ENCODE measurements at places on chromosomes 5 and 9.

- no peak for DNase-seq
Measured at GRCh38 chr9:93427655-93428379, 23.7 kb upstream of the FAM120A start.

DNA sequence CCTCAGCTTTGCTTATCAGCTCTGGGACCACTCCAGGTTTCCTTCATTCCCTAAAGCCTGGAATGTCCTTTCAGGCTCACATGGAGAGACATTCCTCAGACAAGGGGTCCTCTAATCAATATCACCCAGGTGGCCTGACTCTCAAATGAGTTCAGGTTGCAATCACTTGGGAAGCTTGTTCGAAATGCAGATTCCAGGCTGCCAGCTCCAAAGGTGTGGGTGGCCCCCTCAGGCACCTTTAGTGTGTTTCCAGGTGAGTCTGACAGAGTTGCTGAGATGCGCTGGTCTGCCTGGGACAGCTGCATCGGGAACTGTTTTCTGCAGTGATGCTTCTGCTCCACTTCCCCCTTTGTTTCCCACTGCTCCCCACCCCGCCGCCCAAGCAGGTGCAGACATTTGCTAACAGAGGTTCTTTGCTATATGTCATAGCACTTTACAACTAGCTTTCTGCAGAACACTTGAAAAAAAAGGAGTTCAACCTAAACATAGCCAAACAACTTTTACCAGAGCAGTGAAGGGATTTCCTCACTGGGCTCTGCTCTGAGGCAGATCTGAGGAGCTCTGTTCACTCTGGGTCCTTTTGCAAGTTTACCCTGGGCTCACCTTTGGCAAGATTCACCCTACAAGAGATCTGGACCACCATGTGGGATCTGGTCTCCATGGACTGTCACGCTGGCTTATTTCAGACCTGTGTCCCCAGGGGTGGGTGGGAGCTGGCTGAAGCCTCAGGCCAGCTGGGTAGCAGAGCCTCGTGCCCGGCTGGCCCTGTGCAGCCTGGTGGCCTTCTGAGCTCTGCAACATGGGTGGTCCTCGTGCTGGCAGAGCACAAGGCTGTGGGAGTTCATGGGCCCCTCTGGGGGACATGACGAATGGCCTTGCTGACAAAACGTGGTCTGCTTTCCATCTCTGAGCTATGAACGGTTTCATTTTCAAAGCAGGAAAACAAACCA lies 539.6 kb downstream of the CCDC171 start:
- no peak for DNase-seq

- no peak for DNase-seq
Measured at GRCh38 chr9:92974761-92975755, 27.7 kb downstream of the FGD3 start.

DNA sequence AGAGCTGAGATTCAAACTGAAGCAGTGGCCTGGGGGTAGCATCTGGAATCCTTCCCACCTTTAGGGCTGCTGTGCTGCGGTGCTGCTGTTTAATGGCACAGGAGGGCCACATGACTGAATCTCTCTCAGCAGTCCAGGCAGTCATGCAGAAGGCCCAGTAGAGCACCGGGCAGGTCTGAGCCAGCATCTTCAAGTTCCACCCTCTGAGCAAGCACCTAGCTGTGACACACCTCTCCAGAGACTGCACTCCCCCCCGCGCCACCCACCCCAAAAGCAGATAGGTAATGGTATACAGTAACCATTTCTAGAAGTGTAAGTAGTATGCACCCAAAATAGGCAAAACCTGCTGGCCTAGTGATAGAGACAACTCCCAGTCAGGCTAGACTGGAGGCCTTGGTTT lies 8.2 kb downstream of the IL4 start:
- DNase-seq: no peak

DNA sequence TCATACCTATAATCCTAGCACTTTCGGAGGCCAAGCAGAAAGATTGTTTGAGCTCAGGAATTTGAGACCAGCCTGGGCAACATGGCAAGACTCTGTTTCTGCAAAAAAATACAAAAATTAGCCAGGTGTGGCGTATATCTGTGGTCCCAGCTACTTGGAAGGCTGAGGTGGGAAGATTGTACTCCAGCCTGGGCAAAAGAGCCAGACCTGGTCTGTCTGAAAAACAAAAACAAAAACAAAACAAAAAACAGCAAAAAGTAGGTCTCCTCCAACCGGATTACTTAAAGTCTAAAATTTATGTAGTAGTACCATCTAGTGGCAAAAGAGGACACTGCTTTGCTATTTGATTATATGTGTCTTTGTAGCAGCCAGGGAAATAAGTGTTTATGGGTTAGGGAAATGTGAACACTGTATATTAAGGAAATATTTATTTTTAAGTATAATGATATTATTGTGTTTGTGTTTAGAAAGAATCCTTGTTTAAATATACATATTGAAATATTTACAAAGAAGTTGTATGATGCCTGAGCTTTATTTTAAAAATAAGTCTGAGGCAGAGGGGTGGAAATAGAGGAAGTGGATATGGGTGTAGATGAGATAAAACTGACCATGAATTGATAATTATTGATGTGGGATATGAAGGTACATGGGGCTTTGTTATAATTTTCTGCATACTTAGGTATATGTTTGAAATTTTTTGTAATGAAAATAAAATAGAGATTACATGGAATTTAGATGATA lies 20.0 kb downstream of the APC start:
- no peak for DNase-seq

DNA sequence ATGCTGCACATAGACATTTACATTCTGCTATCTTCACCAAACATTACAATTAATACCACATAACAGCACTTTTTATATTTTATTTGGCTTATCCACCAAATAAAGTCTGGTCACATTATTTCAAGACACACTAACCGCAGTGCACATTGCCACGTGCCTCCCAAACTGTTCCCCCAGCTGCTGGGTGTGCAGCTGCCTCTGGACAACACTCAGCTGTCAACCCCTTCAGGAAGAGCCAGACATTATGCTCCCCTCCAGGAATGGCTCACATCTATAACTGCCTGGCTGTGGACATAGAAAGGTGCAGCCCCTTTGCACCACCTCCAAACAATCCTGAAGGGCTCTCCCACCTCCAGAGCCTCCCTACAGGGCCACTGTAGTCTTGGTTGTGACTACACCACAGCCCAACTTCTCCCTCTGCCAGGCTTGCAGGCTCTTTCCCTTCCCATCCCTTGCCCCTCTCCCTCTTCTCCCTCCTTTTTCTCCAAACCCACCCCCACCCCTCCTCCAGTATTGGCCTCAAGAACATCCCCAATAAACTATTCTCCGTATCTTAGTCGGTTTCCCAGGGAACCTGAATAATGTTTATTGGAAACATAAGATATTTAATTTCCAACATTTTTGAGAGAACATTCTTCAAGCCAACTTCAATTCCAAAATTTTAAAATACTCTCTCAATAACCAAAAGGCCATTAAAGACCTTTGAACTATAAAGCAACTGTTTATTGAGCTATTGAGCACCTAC lies 372.3 kb downstream of the CTNND2 start:
- DNase-seq: no peak

GRCh38 chr9:15501179-15501578 lies 9.6 kb downstream of the PSIP1 start:
- no peak for DNase-seq

DNA sequence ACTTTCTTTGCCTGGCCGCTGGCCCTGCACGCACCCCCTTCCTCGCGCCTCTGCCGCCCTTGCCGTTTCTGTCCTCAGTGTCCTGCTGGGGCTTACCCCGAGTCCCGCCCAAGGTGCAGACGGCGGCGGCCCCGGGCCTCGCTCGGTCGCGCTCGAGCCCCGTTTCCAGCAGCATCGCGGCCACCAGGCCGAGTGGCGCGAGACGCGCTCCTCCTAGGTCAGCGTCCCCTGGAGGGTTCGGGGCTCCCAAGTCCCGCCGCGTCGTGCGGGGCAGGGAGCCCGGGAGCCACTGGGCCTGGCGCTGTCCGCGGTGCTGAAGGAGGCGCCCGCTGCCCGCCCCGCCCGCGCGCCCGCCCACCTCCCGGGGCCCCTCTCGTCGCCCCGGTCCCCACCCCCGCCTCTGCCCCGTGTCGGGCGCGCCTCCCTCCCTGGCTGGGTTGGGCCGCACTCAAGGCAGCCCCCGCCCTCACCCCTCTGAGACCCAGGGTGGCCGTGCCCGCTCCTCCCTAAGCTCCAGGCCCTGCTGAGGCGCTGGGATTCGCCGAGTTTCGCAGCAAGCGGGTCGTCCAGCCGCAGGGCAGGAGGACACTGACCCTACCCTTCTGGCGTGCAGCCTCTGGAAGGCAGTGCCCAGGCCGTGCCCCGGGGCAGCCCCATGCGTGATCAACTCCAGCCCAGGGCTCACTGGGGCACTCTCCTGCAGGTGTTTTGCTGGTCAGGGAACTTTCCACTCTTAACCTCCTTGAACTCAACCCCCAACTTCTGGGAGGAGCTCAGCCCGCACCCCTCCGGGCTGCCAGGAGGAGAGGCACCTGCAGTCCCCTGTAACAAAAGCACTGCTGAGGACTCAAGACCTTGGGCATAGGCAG lies at the start of gene LHX3:
TSS of gene LHX3 (minus strand) at position 291 of the 869 bp plus-strand sequence. CDS start at position 175, 116 bp downstream.
- DNase-seq: no peak

DNA sequence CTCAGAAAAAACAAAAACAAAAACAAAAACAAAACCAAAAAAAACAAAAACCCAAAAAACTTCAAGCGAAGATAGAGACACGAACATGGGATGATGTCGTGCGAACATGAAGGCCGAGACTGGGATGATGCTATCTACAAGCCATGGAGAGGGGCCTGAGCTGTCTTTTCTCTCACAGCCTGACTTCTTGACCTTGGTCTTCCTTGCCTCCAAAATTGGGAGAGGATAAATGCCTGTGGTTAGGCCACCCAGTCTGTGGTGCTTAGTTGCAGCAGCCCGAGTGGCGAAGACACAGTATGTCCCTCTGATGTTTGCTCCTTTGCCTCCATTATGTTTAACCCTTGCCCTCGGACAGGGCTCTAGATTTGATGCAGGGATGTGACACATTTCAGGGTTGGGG lies 130.4 kb upstream of the BASP1 start:
- no peak for DNase-seq

- no peak for DNase-seq
Measured at GRCh38 chr9:136720898-136721338, 8.5 kb downstream of the DIPK1B start.

DNA sequence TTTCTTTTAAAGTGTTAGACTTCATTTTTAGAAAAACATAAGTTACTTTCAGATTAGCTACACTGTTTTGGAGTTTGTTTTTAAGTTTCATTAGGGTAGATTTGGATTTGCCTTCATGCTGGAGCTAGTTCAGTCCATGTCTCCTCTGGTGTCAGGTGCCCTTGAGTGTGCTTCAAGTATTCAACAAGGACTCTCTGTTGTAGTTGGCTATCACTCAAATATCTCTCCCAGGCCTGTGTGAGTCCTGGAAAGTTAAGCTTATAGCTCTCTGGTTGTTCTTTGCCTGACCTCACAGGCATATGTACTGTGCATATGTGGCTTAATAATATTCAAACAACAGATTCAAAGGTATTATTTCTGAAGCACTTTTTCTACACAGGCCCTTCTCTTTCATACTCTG lies 45.4 kb downstream of the PTBP3 start:
- DNase-seq: no peak

GRCh38 chr5:50770441-50770840 lies 104.0 kb downstream of the PARP8 start:
- no peak for DNase-seq

- no peak for DNase-seq
Measured at GRCh38 chr9:87703636-87704276, 22.2 kb upstream of the CTSL start.

DNA sequence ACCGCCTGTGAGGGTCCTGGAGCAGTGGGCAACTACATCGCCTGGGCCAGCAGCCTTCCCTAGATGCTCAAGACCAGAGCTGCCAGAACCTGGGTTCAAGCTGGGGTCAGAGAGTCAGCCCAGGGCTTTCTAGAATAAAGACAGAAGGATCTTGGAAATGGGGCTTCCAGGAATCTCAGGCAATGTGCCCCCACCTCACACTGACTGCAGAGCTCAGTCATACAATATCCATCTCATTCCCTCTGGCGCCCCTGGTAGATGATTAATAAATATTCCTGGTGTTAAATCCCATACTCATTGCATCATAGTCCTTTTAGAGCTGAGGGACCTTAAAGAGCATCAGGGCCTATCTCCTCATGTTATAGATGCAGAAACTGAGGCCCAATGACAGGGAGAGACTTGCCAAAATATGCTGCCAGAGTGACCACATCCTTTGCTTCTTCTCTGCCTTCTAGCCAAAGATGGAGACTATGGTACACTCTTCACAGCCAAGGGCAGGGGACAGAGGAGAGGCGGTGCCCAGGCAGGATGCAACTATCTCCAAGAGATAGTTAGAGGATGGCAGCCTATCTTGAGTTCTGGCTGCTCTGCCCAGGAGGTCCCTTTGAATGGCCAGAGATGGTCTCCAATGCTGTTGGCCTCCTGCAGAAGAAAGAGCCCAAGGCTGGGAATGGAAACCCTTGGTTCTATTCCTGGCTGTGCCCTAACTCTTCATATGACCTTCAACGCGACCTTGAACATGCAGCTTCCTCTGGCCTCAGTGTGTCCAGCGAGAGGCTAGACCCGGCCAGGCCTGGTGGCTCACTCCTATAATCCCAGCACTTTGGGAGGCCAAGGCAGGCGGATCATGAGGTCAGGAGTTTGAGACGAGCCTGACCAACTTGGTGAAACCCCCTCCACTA lies 36.2 kb upstream of the IL17B start:
- DNase-seq: no peak

GRCh38 chr9:116646661-116647514 lies 40.2 kb upstream of the TRIM32 start:
- no peak for DNase-seq

DNA sequence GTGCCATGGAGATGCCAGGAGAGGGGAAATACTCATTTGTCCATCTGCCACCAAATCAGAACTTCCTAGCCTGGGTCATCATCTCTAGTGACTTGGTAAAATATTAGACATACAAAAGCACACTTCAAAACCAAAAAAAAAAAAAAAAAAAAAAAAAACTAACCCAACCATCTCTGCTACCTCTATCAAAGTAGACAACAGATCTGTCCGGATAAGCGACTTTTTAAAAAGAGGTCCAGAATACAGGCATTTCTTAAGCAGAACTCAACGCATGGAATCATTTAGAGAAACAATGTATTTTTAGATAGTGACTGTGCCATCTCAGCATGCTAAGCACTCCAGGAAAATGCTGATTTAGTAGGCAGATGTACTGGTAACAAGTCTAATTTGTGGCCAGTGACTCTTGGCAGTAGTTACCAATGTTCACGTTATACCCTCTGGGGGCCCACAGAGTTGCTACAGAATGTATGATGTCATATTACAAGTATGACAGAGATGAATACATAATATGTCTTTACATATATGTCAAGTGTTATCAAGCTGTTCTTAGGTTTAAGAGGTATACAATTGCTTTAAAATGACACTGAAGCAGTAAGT lies 107.8 kb downstream of the SMIM23 start:
- DNase-seq: no peak

GRCh38 chr5:148981353-148981752 lies 81.5 kb downstream of the SH3TC2 start:
- DNase-seq: no peak
